ENCODE measurements at places on chromosomes 12 and 14.

DNA sequence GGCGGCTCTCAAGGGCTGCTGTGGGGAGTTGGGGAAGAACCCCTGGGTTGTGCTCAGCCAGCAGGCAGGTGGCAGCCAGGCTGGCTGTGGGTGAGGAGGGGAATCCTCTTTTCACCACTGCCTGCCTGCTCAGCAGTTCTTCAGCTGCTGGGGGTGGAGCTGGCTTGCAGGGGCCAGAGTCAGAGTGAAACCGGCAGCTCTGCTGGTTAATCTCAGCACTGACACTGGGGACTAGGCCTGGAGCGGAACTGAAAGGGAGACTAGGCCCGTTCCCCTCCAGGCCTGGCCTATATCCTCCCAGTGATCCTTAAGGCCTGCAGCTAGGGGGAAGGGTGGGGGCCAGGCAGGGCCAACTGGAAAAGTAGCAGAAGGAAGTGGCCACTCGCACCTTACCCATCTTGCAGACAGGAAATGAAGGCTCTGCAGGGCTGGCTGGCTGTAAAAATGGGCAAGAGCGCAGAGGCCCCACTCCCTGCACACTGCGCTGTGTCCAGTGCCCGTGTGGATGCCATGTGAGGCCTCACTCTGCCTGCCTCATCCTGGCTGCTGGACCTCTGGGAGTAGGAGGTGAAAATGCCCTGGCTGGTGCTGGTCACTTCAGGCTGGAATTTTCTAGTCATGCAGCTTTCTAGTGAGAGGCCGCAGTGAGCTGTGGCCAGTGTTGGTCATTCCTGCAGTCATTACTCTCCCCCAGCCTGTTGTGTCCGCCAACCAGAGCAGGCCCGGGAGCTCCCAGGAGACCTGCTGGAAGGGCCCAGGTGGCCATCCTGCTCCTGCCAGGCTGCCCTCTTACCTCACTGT, 39.4 kb downstream of the SH2B3 start:
- DNase-seq: peak; percentile 71

DNA sequence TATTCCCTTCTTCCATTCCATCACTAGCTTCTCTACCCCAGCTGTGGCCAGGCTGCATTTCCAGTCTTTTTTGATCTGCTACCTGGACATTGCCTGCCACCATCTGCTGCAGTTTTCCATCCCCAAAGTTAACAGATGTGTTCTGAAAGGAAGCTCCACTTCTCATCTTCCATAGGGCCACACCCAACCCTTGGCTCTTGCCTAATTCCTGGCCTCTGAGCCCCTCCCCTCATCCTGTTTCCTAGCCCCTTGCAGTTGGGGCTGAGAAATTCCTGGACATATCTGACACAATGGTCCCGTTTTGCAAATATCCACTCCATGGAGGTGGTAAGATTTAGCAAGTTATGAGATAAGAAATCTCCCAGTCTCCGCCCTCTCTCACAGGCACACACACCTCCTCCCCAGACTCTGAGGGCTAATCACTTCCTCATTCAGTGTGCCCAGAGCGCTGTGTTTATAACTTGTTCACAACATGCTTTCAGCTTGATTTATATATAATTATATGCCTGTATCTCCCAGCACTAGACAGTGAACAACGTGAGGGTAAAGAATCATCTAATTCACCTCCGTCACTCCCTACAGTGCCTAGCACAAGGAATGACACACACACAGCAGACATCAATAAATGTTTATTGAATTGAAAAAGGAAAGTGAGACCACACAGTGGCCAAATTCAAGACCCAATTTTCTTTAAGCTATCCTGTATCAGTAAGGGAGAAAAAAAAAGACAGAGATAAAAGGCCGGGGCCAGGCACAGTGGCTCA, 13.4 kb downstream of the SMUG1 start:
- DNase-seq: no peak

GRCh38 chr12:7637615-7638014, 28.1 kb downstream of the APOBEC1 start:
- DNase-seq: no peak

GRCh38 chr14:90034156-90034555, 27.6 kb upstream of the KCNK13 start:
- no peak for DNase-seq

DNA sequence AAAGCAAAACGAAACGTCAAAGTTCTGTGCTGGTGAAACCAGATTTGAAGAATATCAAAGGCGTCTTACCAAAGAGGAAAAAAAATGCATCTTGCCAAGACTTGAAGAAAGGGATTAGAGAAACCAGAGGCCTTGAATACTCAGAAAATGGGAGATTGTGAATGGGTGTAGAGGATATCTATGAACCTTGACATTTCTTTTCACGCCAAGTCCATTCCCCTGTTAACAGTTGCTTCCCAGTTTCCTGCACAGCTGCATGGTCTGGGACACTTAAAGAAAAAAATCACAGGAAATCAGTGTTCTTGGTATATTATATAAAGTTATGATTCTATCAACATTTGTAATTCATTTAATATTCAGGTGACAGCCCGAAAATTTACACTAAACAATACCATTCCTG, 1.4 kb upstream of the GTF2A1 start:
- no peak for DNase-seq

- DNase-seq: no peak
Observed at GRCh38 chr14:59213368-59214315, 25.2 kb downstream of the DAAM1 start.

GRCh38 chr12:14239935-14240872, 125.3 kb upstream of the ATF7IP start:
- no peak for DNase-seq

DNA sequence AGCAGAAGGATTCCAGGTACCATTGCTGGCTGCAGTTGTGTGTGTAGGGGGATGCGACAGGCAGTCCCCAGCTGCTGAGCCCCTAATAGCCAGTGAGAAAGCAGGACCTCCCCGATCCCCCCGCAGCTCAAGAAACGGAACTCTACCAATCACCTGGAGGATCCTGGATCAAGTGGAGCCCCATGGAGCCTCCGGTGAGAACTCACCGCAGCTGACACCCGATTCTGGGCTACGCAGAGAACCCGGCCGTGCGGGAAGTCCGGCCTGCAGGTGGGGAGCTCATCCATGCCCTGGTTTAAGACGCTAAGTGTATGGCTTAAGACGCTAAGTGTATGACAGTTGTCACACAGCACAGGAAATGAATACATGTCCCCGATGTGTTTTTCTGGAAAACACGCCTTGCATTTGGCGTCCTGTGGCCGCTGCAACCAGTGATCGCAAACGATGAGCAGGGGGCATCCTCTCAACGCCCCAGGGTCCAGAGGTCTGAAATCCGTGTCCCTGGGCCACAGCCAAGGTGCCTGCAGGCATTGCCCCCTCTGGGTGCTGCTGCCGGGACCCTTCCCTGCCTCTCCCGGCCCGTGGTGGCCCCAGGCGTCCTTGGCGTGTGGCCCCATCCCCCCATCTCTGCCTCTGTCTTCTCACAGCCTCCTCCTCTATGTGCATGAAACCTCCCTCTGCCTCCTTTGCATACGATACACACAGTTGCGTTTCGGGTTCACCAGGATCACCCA, 75.1 kb downstream of the KIF26A start:
- no peak for DNase-seq

DNA sequence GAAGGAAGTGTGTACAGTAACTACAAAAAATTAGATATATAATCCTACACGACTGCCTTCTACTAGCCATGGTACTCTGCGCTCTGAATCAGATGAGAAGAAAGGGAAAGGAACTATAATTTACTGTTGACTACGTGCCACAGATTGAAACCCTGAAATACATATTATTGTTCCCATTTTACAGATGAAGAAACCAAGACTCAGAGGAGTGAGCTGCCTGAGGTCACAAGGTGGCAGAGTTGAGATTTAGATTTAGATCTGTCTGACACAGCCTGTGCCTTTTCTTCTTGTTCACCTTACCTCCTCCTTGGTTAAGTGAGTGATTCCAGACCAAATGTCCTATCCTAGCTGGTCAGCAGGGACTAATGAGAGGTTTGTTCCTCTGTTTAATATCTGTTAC, 61.6 kb upstream of the OR4E1 start:
- DNase-seq: no peak

DNA sequence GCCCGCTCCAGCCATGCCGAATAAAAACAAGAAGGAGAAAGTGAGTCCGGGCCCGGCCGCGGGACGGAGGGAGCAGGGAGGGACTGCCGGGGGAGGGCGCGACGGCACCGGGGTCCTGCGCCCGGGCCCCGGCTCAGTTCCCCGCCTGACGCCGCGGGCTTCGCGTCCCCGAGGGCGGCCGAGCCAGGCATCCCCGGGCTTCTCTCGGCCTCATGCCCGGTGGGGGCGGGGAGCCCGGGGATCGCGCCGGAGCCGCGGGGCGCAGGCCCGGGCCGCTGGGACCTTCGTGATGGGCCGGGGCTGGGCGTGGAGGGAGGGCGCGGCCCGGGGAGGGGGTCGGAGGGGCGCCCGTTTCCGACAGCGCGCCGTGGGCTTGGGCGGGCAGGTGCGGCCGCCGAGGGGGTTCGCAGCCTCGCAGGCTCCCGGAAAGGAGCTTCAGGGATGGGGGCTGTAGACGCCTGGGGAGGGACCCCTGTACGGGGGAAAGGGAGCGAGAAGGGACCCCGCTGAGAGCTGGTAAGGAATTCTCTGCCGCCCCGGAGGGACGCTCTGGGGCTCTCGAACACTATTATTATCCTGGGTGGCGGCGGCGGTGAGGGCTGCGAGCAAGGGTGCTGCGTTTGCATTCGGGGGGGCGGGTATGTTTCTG, 496 bp downstream of the PPP2R5C start:
- DNase-seq: no peak

DNA sequence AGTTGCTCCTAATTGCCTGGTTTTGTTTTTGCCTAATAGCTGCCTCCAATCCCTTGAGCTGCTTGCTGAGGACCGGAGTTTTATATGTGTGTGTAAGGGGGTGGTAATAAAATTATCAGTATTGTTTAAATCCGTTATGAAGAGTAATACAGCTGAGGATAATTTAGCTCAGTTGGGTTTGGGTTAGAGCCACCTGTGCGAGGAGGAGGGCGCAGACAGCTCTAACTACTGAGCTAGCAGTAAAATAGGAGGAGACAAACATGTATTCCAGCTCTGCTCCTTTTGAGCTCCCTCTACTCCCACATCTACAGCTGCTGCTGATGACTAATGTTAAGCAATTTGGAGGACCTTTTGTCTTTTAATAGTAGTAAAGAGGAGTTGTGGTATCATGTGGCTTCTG, 61.5 kb downstream of the SPATS2 start:
- DNase-seq: no peak

DNA sequence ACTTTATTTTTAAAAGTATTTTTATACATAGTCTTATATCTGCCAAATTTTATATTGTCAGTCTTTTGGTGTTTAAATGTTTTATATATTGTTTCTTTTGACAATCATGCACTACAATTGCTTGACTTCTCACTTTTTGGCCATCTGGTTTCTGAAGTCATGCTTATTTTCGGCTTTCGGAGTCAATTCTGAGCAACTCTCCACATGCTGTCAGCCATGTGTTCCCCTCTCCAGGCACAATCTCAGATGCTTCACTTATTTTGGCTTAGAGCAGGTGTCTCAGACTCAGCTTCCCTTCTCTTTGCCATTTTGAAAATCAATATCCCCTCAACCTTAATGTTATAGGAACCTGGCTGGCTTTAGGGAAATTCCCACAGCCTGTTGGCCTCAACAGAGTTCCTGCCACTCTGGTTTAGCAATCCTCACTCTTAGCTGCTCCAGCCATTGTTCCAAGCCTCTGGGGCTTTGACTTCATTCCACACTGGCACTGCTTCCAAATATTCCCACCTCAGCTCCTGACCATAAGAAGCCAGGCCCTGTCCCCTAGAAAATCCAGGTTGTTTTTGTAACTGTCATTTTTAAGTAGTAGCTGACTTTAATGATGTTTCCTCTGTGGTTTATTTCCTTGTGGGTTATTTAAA, 125.5 kb upstream of the FAR2 start:
- no peak for DNase-seq

GRCh38 chr14:71589609-71590008, 342.6 kb upstream of the RGS6 start:
- no peak for DNase-seq

- no peak for DNase-seq
Observed at GRCh38 chr14:72723858-72724530, 169.9 kb downstream of the DPF3 start.

DNA sequence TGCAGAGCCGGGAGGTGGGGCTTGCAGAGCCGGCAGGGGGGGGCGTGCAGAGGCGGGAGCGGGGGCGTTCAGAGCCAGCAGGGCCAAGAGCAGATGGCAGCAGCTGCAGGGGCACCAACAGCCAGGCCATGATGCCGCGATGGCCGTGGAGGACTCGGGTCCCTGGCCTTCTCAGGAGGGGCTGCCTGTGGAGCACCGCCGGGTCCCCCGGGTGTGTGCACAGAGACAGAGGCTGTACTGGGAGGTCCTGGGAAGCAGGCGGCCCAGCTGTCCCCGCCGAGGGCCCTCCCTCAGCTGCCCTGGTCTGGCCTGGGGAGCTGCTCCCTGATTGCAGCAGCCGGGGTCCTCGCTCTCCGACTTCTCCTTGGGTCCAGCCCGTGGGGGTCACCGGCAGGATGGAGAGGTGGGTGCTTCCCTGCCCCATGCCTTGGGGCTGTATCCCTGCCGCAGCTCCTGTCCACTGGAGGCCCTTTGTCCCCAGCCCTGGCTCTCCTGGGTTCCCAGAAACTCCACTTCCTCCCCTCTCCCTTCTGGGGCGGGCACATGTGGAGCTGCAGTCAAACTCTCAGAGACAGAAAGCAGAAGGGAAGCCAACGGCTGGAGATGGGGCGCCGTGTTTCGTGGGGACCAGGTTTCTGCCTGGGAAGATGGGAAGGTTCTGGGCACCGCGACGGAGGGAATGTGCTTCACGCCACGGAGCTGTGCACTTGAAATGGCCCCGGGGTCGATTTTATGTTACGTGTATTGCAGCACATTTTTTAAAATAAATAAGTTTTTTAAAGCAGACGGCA, 75.8 kb upstream of the GALNT9 start:
- no peak for DNase-seq

DNA sequence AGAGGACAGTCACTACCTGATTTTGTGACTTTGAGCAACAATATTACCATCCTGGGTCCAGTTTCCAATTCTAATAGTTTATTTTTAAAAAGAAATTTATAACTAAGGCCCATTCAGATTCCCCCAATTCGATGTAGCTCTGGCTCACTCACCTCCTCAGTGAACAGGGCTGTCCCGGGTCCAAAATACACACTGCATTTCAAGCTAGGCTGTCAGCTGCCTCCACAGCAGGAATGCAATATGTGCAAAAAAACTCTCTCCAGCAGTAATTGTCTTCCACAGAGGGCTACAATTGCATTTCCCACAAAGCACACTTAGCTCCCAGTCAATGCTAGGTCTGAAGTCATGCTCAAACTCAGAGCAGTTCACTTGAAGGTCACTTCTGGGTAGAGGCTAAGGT, 39.3 kb upstream of the ZNF641 start:
- DNase-seq: no peak

DNA sequence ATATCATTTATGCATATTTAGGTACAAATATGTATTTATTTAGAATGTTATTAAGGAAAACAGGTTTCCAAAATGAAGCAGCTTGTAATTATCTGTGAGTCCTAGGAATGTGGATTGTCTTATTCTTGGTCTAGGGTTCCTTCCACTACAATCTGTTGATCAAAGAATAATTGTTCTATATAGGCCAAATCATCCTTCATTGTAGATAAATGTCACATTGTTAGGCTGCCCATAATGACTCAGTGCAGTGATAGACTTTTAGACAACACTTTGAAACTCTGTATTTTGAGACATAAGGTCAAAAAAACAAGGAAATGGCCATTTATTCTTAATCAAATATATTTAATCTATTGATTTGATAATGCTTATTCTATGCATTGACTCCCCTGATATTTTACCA, 283.0 kb downstream of the ACSS3 start:
- DNase-seq: no peak
